ENCODE measurements at places on chromosomes 5 and 9.
A peak's percentile ranks its signal among the peaks of the same experiment; 100 is the strongest.

GRCh38 chr9:95854386-95855020 lies 21.0 kb upstream of the ERCC6L2 start:
- DNase-seq = no peak

GRCh38 chr5:76084496-76085242 lies 1.5 kb downstream of the SV2C start:
- DNase-seq = no peak

GRCh38 chr9:4855841-4856240 lies 63.1 kb downstream of the RCL1 start:
- DNase-seq = no peak

DNA sequence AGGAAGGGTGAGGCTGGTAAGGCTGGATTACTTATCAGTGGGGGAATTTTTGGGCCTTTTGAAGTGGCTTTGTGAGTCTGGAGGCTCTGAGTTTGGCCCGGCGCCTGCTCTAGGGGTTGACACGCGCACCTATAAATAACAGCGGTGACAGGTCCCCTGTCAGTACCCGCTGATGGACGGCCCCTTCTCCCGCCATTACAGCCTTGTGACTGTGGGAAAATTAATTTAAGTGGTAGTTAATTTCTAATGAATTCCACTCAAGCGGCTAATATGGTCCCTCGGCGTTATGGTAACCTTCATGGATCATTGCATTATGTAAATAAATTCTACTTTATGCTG lies 16.5 kb downstream of the MRPL36 start:
- DNase-seq = no peak

DNA sequence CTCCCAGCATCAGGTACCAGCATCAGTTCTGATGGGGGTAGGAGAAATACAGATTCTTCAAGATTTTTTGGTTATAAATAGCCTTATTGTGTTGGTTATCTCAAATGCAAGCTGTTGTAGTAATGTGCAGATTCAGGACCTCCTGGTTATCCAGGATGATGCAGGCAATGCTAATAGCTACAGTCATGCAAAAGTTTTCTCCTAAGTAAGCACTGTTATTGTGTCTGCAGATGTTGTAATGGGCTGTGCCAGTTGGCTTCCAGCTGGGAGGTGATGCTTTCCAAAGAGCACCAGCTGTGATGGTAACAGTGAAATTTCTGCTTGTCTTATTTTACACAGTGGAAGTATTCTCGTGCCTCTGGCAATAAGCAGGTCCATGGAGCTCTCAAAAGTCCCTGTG lies 719.2 kb upstream of the CTNND2 start:
- no peak for DNase-seq

- no peak for DNase-seq
Measured at GRCh38 chr9:73183917-73184861, 32.5 kb downstream of the ANXA1 start.

GRCh38 chr9:88425538-88425950 lies 37.3 kb downstream of the SPIN1 start:
- no peak for DNase-seq

DNA sequence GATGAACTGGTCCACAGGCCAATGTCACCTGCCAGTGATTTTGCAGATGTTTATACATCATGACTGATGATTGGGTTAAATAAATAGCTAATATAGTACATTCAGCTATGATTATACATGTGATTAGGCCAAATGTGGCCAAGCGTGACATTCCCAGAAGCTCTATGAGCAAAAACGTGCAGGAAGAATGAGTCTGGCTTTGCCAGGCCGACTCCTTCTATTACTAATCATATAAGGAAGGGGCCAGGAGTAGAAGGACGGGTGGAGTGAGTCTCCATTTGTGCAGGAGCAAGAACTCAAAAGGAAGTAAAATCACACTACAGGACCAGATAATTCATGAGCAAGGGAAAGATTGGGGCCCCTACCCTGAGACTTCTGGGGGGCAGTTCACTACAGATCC lies 178.2 kb downstream of the ROR2 start:
- DNase-seq = no peak

- DNase-seq = no peak
Measured at GRCh38 chr5:82109013-82109412, 137.2 kb downstream of the ATG10 start.

DNA sequence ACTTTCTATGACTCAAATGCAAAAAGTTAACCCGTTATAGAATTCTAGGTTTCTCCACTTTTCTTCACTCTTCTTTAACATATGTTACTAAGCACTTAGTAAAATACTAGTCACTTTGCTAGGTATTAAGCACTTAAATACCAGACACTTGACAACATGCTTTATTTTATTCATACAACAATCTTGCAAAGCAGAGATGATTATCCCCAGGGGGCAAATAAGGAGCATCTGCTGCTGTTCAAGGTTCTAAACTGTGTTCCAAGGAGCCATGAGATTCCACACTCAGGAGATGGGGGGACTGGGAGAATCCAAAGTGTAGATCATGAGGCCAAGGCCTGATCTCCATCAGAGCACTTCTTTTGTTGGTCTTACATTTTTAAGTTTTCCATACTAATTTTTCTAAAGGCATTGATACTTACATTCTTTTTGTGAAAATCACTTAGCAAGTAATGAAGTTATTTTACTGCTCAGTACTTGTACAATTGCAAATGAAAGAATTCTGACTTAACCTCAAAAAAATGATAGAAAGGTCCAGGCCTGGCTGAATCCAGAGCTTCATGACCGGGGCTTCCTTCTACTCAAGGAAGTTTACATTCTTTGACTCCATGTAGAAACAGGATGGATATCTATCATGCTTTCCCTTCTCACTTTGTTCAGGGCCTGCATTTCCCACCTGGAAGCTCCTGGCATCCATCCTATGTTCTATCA lies 504.4 kb upstream of the WWC1 start:
- DNase-seq = no peak

- DNase-seq = no peak
Measured at GRCh38 chr9:95815133-95815532, 60.4 kb upstream of the ERCC6L2 start.

DNA sequence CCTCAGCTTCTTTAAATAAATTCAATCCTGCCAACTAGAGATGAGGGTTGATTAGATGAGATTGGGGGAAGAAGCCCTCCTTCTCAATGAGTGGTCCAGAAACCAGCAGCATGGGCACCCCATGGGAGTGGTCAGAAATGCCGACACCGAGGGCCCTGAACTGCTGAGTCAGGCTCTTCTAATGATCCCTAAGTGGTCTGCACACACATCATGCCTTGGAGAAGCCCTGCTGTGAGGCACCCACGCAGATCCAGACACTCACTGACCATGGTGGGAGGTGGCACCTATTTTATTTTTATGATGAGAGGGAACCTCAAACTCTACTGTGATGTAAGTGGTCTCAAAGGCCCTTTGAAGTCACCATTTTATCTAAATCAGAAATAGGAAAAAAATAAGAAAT lies 72.3 kb upstream of the BOD1 start:
- DNase-seq = no peak

- DNase-seq = no peak
Measured at GRCh38 chr9:78958892-78959291, 612.9 kb upstream of the TLE4 start.

DNA sequence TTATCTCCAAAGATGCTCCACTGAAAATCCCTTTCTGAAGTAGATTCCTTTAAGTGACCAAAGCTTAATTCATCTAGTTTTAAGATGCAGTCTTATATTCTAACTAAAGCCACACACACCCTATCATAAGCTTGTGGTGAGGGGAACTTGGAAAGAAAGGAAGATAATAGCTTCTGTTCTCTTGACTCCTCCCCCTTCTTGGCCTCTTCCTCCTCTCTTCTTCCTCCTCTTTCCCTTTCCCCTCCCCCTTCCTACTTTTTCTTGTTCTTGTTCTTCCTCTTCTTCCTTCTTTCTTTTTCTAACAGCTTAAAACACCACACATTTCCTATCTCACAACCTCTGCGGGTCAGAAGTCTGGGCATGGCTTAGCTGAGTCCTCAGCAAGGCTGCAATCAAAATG lies 23.5 kb downstream of the IL7R start:
- DNase-seq = no peak

DNA sequence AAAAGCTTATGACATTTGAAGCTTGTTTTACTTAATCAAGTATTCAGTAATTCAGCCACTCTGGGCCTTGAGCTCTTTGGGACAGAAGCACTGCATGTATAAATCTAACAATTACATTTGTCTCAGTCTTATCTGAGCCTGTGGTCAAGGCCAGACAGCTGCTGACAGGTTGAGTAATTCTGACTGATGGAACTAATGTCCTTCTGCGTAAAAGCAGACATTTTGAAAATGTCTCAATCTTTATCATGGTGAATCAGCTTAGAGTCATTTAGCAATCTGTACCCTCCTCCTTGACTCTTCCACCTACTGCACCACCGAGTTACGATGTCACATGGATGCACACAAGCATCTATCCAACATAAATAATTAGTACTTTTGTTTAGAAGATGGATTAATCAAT lies 400.0 kb downstream of the ARRDC3 start:
- no peak for DNase-seq

GRCh38 chr5:58683567-58683966 lies 100.7 kb downstream of the RAB3C start:
- DNase-seq = no peak

DNA sequence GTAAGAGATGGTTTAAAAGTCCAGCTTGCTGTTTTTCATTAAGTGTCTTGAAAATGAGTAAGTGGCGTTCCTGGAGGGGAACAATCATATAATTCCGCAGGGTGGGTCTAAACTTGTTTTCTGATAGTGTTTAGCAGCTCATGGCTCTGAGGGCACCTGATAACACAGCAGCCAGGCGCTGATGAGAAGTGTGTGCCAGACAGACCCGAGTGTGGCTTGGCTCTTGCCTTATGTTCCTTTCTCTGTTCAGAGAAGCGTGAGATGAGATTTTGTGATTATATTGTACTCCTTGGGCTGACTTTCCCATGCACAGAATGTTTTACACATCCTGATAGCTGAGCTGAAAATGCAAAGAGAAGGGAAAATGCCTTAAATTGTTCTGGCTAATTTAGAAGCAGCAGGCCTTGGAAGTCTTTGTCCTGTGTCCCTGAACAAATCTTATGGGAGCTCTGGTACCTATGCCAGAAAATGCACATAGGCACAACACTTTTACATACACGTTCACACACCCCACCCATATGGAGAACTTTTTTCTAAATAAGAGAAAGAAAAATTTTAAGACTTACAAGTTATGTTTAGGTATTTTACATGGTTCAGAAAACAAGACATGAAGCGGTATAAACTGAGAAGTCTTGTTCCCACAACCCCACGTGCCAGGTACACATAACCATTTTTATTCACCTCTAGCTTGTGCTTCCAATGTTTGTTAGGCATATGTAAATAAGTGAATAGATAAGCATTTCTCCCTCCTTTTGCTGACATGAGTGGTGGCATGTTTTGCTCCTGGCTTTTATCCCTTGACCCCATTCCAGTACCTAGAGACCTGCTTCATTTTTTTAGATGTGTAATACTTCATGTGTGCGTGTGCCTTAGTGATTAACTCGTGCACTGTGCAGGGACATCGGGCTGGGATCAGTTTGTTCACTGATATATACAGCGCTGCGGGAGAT lies 152.2 kb upstream of the OTULINL start:
- no peak for DNase-seq

- DNase-seq = no peak
Measured at GRCh38 chr5:172852490-172853354, 18.7 kb downstream of the ERGIC1 start.

DNA sequence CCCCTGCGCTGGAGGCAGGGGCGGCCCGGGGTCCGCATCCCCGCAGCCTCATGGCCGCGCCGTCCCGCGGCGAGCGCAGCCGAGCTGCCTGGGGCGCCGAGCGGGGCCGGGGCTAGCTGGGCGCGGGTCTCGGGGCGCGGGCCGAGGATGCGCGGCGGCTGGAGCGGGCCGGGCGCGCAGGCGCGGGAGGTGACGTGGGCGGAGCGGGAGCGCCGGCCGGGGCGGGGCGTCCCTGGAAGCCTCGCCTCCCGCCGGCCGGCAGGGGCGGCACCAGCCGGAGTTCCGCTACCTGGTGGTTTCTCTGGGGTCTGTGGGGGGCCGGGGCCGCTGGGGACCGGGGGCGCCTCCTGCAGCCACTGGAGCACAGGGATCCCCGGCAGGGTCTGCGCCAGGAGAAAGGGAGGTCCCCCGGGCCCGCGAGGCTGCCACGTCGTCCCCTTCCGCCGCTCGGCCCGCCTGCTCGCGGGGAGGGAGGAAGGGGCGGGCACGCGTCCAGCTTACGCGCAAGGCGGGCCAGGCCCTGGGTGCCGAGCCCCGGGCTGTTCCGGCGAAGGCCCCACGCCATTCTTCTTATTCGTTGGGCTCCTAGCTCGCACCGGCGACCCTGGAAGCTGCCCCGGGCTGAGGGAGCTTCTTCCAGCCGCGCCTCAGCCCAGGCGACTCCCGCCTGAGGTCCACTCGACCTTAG lies at the start of gene LPCAT1:
Gene LPCAT1 (minus strand): TSS at position 168 of the 688 bp plus-strand sequence. CDS start 116 bp downstream, at position 52.
- DNase-seq = peak; percentile 63

DNA sequence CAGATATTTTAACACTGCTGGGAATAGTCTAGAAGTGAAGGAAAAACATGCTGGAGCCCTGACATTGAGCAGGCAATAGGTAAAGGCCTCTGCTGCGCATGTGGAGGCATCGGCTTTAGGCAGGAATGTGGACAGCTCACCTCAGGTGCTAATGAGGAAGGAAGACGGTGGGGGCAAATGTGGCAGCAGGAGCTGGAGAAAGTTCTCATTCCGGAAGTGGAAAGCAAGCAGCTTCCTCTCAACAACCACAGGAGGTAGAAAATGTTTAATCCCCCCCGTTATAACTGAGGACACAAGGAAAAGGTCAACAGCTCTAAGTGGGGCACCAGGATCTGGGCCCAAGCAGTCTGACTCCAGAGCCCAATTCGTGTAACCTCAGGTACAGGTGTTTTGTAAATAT lies 7.6 kb upstream of the RPS14 start:
- DNase-seq = no peak

- no peak for DNase-seq
Measured at GRCh38 chr9:135100241-135100681, 12.8 kb downstream of the OLFM1 start.

GRCh38 chr5:25091921-25092320 lies 447.1 kb upstream of the CDH10 start:
- DNase-seq = no peak

DNA sequence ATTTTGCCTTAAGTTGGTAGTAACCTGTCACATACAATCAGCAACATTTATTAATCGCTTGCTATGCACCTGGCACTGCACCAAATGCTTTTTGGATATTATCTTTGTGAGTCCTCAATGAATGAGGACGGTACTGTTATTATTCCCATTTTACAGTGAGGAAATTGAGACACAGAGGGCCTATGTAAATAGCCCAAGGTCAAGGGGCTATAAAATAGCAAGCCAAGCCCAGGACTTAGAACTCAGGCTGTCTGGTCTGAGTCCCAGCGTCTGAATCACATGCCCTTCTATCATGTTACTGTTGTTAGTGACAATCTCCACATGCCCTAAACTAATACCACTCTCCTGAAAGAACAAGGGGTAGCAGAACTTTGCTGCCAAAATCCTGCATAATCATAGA lies 60.0 kb downstream of the ERAP1 start:
- no peak for DNase-seq

GRCh38 chr9:94922098-94922607 lies 195.7 kb downstream of the AOPEP start:
- no peak for DNase-seq
